NCI-H510A treated with DMSO at 0.1 percent for 48 hours (cell line): ENCODE measurements at places on chromosomes 1 and 21.

DNA sequence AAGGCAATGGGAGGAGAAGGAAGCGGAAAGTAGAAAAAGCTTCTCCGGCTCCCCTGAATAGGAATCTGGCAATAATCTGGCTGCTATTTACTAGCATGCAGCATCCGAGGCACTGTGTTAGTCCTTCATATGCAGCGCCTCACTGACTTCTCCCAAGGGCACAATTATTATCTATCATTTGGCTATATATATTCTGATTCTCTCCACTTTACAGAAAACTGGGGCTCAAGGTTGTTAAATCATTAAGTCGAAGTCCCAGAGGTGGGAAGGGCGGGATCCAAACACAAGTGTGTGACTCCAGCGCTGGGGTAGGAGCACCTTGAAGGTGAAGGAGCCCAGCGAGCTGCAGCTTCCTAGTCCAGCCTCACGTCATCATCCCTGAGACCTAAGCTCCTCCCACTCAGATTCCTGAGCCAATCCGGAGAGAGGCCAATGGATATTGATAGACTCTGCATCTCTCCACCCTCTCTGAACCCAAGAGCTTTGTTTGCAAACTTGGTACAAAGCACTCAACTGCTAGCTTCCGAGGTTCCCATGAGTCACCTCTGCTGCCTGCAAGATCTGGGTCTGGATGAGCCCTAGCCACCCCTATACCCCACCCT, 16.6 kb upstream of the EYA3 start:
- DNase-seq, result peak; percentile 97

GRCh38 chr1:226248091-226248490, 24.6 kb downstream of the MIXL1 start:
- no peak for DNase-seq

- DNase-seq, result no peak
Observed at GRCh38 chr21:16993416-16994038, 519.3 kb upstream of the CXADR start.

- no peak for DNase-seq
Observed at GRCh38 chr1:5611851-5612250, 380.4 kb downstream of the NPHP4 start.

GRCh38 chr1:86335916-86336315, 60.2 kb downstream of the ODF2L start:
- no peak for DNase-seq

DNA sequence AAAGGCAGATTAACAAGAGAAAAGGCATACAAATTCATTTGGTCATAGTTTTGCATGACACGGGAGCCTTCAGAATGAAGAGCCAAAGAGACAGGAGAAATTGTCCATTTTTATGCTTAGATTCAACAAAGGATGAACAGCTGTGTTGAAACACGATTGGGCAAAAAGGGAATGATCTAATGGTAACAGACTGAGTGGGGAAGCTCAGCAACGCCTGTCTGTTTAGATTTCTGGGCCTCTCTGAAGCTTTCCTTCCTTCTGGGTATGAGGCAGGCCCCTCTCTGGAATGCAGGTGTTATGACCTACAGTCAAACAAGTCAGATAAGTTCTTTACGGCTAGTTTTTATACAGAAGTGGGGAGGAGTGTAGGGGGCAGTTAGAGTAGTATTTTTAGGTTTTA, 154.6 kb downstream of the RGS7 start:
- no peak for DNase-seq

DNA sequence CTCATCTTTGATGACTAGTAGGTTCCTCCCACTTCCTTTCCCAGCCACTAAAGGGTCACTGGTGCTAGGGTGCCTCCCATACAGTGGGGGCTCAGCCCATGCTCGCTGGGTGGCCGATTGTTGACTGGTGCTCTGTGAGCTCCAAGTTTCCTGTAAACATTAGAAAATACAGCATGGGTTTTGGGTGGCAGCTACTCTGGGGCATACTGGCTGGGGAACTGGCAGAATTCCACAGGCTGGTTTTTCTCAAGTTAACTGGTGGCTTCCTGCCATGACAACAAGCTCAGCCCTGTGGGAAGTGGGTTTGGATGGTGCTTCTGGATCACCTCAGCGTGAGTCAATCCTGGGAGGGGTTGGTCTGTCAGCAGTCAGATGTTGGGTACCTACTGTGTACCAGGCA, 28.7 kb upstream of the CRNN start:
- DNase-seq, result no peak

DNA sequence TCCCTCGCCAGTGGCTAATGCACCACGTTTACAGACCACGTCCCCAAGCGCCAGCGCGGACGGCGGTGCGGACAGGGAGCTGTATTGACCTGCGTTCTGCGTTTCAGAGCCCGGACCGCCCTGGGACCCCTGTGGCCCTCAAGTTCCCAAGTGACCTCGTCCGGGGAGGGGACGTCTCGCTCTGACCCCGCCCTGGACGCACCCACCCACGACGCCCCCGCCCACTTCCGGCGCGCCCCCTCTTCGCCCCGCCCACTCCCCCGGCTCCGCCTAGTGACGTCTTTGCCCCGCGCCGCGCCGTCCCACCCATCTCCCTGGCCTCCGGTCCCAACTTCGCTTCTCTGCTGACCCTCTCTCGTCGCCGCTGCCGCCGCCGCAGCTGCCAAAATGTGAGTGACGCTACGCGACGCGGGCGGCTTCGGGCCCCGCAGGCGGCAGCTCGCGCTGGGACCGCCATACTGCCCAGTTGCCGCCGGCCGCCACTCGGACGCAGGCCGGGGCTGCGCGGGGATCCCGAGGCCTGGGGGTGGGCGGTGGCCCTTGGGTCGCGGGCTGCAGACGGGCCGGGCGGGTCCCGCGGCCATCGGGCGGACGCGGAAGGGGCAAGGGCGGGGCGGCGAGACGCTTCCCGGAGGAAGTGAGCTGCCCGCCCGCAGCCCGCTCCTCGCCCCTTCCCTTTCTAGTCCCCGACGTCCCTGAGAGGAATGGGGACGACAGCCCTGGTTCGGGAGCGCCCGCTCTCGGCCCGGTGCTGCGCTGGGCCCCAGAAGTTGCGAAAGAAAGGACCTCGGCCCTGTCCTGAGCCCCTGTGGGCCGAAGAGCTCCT, at the start of gene VAMP3:
TSS of gene VAMP3 (plus strand) at position 300 of the 826 bp plus-strand sequence. CDS start at position 388, 88 bp downstream.
- DNase-seq, result peak; percentile 95

- DNase-seq, result no peak
Observed at GRCh38 chr1:197268012-197268411, at the start of gene CRB1. CRB1 (plus strand) TSS chr1:197268252; CDS start chr1:197268413, 161 bp downstream.

DNA sequence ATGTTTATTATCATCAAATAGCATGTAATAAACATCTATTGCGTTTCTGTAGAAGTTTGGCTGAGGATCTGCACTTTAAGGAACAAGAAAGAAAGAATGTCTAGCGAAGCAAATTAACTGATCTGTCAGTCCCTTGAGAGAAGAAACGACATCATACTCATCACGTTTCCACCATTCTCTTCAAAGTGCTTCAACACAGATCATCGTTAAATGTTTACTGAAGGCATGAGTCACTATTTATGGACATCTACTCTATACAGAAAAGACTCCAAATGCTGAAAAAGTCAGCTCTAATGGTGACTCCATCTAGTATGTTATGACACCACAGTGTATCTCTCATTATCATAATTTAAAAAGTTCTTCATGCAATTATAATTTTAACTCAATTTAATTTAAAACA, 369.1 kb downstream of the RGS7 start:
- no peak for DNase-seq

- no peak for DNase-seq
Observed at GRCh38 chr1:32557812-32558211, 18.6 kb downstream of the ZBTB8A start.

DNA sequence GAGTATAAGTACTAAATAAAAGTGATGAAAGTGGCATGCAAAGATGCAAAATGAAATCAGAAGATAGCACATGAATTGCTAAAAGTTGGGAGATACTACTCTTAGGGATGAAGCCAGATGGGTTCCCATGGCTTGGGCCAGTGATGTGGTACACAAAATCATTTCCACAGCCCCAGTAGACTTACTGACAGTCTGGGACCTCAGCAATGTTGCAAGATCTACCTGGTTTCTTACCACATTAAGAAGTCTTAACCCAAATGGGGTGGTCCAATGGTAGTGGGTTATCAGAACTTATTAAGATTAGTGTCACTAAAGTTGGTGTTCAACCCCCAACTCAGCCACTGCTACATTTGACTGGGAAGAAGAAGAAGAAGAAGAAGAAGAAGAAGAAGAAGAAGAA, 227.7 kb upstream of the IRF2BP2 start:
- no peak for DNase-seq

DNA sequence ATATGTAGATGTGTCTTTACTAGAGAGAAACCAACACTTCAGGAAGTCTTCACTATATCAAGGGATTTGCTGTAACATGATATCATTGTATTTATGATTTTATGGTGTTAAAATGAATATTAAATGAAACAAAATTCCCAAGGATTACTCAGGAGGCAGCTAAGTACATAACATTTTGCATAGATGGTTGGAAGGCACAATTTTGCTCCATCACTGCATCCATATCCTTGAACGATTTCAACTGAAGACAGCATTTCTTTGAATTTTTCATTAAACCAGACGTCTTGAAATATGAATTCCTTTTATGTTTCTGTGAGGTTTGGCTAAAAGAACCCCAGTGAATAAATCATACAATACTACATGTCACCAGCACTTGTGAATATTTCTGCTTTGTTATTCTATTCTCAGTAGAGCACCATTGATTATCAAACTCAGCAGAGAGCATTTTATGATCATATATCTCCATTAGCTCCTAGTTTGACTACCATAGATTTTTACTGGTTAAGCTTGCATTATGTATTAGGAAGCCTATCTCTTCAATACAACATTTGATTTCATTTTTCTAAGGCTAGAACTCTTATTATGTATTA, 37.3 kb downstream of the SPATA17 start:
- DNase-seq, result no peak

- DNase-seq, result no peak
Observed at GRCh38 chr1:61233121-61233660, 150.8 kb downstream of the NFIA start.

DNA sequence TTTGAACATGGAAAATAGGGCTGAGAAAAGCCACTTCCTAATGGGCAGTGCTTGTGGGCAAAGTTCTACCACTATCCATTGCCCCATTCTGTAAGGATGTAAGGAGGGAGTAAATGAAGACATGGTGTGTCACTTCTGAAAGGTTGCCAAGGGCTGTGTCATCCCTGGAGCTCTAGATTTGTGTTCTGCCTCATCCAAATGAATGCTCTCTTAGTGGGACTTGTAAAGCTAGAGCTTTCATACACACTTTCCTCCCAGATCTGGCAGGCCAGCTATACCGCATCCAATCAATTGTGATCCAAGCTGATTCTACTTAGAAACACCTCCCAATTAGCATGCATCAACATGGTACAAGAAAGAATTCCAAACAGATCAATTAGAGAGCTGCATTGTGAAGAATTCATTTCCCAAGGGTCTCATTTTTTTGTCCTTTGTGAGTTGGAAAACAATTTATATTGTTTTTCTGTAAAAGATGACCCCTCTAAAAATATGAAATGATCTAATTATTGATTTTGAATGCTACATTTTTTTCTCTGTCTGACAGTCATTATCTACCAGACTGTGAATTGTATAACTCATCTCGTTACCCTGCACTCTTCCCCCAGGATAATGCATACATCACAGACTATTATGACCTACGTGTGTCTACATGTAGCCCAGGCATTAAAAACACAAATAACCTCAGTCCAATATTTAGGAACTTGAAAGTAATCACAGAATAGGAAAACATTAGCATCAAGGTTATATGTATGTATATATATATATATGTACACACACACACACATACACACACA, 117.1 kb upstream of the DUSP10 start:
- no peak for DNase-seq

DNA sequence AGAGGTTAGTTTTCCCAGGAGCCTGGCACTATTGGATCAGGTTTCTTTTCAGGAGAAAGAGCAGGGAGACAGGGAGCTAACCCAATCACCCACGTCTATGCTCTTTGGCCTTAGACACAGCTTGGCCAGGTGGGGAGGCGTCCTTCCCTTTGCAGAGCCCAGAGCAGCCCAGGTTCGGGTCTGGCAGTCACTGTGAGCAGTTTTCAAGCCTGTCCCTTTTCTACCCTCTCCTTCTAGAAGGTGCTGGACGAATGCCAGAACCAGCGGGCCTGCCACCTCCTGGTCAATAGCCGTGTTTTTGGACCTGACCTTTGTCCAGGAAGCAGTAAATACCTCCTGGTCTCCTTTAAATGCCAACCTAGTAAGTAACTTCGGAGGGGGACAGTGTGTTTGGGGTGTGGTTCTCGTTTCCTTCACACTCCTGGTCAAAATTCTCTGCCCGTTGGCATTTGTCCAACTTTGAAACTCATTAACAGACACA, 44.9 kb downstream of the EVA1C start:
- no peak for DNase-seq

- DNase-seq, result no peak
Observed at GRCh38 chr1:73627723-73628122, 570.3 kb downstream of the LRRIQ3 start.

DNA sequence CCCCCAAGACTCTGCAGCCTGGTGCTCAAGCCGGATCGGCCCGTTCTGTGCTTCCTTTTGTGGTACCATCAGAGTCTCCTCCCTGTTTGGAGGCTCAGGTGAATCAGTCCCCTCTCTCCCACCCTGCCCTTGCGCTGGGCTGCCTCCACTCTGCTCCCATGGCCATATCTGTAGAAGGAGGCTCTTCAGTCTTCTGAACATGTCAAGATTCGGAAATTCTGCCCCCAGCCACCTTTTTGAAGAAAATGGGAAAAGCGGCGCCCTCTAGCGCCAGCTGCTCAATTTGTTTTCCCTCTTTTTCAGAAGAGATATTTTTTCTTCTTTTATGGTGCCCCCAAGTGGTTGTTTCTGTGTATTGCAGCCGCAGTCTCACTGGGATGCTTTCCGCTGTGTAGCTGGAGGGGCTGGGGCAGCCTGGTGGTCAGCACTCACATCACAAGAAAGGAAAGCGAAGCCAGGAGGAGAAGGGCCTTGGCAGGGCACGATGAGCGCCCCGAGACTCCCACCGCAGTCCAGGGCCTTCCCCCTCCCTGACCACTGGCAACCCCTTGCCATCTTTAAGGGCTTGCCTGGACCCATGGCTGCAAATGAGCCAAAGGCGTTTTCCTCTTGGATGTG, 58.4 kb upstream of the CACNA1E start:
- DNase-seq, result peak; percentile 80

DNA sequence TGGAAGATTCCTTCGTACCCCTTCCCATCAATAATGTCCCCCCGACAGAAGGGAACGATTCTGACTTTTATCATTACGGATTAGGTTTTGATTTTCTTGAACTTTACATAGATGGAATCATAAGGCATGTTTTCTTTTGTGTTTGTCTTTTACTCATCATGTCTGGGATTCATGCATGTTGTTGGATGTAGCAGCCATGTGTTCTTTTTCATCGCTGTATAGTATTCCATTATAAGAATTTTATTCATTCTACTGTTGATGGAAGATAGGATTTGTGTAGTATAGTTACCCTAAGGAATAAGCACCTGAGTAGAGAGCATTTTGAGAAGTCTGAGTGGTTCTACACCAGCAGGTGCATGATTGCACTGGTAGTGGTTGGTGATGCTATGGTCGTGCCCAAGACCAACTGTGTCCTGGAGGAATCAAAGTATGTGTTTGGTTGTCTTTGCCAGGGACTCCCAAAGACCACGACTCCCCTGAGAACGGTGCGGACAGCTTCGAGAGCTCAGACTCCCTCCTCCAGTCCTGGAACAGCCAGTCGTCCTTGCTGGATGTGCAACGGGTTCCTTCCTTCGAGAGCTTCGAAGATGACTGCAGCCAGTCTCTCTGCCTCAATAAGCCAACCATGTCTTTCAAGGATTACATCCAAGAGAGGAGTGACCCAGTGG, 13.5 kb downstream of the ETS2 start:
- DNase-seq, result no peak
